Caki2 (cell line): ENCODE measurements at places on chromosomes 13 and 19.
A peak's percentile ranks its signal among the peaks of the same experiment; 100 is the strongest.

- DNase-seq, result no peak
Observed at GRCh38 chr19:34722353-34722752, 11.7 kb upstream of the ZNF181 start.

DNA sequence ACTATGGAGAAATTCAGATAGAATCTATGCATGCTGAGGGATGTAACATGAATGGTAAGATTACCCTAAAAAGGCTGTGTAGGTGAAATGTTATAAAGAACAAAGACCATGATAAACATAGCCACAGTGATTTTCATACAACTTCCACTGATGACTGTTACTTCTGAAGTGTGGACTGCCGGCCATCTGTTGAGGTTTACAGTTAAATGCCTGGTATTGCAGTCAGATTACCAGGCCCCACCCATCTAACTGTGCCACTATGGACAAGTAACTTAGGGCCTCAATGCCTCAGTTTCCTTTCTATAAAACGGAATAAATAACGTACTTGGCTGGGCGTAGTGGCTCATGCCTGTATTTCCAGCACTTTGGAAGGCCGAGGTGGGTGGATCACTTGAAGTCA, 395.6 kb downstream of the KLF12 start:
- no peak for DNase-seq

GRCh38 chr19:40831502-40832430, 18.5 kb downstream of the CYP2A6 start:
- peak; percentile 93 for DNase-seq

DNA sequence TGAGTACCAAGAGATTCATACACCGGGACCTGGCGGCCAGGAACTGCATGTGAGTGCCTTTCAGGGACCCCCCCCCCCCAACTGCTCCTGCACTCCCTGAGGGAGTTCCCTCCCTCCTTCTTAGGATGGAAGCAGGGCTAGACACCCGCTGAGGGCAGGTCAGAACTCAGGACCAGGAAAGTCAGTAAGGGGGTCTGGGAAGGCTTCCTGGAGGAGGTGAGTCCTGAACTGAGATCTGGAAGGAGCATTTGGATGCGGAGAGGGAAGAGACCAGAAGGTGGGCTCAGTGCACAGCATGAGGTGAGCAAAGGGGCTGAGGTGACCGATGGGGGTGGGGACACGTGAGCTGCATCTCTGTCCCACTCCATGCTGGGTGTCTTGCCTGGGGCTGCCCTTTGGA, 10.5 kb upstream of the HNRNPUL1 start:
- DNase-seq, result no peak

GRCh38 chr19:38597075-38597474, 20.7 kb downstream of the MAP4K1 start:
- DNase-seq, result no peak

GRCh38 chr13:46295491-46296114, 83.9 kb downstream of the LRRC63 start:
- no peak for DNase-seq

DNA sequence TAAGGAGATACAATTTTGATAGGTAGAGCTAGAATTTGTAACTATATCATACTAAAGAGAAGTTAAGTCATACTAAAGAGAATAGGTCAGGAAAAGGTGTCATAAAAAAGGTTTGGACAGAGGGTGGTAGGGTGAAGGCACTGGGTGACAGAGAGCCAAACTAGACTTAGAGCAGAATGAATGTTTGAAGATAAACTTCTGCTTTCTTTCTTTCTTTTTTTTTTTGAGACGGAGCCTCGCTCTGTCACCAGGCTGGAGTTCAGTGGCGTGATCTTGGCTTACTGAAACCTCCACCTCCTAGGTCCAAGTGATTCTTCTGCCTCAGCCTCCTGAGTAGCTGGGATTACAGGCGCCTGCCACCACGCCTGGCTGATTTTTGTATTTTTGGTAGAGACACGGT, 44.1 kb downstream of the TM9SF2 start:
- no peak for DNase-seq
